Suppressor macrophage treated with lipopolysaccharide for 1 hour (primary cell): ENCODE measurements at places on chromosomes 12 and 14.

- no peak for DNase-seq
Measured at GRCh38 chr14:92481386-92481785, 32.2 kb upstream of the RIN3 start.

- no peak for DNase-seq
Measured at GRCh38 chr12:107450541-107450940, 235.1 kb upstream of the PWP1 start.

DNA sequence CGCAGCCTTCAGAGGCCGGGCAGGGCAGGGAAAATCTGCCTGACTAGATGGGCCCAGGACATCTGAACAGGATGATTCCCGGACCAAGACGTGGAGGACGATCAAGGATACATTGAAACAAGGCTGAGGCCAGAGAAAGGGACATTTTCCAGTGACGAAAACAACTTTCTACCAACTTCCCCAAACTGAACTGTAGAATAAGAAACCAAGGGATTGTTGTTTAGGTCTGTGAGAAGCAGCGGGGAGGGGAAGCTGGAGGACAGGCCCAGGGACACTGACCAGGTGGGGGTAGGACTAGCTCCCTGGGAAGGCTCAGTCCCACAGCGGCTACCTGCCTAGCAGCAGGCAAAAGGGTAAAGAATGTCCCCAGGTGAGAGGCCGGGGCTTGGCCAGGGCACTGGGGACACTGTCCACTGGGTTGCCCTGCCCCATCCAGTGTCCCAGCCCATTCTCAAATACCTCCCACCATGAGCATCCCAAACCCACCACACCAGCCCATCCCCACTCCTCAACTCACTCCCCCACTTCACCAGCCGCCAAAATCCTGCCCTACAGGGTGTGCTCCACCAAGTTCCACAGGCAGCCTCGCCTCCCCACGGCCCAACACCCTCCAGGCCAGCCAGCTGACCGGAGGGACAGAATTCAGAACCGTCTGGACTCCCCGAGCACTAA lies 995 bp downstream of the TNFRSF1A start:
- DNase-seq: peak; percentile 79

GRCh38 chr12:83158613-83159207 lies 472.0 kb downstream of the TMTC2 start:
- DNase-seq: no peak

DNA sequence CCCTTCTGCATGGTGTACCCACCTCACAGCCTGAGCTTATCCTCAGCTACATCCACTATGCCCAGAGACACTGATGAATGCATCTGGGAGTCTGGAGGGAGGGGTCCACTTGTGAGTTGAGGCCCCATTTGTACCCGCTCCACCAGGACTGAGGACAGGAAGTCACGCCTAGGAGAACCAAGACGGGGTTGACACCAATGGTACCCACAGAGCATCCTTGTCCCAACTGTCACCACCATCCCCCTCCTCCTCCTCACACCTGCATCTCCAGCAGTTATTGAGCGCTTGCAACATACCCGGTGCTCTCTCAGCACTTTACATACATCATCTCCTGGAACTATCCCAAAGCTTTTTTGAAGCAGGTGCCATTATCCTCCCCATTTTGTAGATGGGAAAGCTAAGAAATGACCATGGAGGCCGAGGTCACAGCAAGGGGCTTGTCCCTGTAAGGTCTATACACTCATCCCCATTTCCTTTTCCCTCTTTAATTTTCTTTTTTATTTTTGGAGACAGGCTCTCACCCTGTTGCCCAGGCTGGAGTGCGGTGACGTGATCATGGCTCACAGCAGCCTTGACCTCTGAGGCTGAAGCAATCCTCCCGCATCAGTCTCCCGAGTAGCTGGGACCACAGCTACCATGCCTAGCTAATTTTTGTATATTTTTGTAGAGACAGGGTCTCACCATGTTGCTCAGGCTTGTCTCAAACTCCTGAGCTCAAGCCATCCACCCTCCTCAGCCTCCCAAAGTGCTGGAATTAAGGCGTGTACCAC lies 31.7 kb downstream of the DGLUCY start:
- DNase-seq: no peak

GRCh38 chr12:108806346-108806745 lies 51.0 kb downstream of the SSH1 start:
- DNase-seq: no peak

DNA sequence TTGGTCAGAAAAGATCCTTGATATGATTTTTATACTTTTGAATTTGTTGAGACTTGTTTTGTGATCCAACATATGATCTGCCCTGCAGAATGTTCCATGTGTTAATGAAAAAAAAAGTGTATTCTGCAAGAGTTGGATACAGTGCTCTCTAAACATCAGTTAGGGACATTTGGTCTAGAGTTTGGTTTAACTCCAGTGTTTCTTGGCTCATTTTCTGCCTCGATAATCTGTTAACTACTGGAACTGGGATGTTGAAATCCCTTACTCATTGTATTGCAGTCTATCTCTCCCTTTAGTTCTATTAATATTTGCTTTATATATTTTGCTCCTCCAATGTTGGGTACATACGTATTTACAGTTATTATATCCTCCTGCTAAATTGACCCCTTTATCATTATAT lies 18.3 kb upstream of the TXNRD1 start:
- DNase-seq: no peak

GRCh38 chr12:68403711-68404110 lies 71.5 kb upstream of the MDM1 start:
- DNase-seq: no peak

GRCh38 chr12:89636052-89636775 lies 72.4 kb downstream of the ATP2B1 start:
- DNase-seq: no peak

- DNase-seq: no peak
Measured at GRCh38 chr14:36176524-36176923, at the start of gene PTCSC3. PTCSC3 (minus strand) TSS chr14:36176722.

GRCh38 chr12:87140262-87140661 lies 884.1 kb upstream of the MGAT4C start:
- no peak for DNase-seq

DNA sequence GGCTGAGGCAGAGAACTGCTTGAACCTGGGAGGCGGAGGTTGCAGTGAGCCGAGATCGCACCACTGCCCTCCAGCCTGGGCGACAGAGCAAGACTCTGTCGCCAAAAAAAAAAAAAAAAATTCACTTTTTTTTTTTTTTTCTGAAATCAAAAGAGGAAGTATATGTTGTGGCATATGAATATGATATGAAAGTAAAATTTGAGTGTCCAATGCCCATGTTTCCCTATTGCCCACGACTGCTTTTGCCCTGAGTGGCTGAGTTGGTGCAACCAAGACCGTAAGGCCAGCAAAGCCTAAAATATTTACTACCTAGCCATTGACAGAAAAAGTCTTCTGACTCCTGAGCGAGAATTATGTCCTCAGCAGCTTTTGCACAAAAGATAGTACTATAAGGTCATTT lies 101.7 kb upstream of the PARP11 start:
- DNase-seq: peak; percentile 50

GRCh38 chr12:113693693-113694092 lies 222.0 kb upstream of the LHX5 start:
- no peak for DNase-seq

- no peak for DNase-seq
Measured at GRCh38 chr14:22249770-22250169, 339.3 kb downstream of the DAD1 start.

DNA sequence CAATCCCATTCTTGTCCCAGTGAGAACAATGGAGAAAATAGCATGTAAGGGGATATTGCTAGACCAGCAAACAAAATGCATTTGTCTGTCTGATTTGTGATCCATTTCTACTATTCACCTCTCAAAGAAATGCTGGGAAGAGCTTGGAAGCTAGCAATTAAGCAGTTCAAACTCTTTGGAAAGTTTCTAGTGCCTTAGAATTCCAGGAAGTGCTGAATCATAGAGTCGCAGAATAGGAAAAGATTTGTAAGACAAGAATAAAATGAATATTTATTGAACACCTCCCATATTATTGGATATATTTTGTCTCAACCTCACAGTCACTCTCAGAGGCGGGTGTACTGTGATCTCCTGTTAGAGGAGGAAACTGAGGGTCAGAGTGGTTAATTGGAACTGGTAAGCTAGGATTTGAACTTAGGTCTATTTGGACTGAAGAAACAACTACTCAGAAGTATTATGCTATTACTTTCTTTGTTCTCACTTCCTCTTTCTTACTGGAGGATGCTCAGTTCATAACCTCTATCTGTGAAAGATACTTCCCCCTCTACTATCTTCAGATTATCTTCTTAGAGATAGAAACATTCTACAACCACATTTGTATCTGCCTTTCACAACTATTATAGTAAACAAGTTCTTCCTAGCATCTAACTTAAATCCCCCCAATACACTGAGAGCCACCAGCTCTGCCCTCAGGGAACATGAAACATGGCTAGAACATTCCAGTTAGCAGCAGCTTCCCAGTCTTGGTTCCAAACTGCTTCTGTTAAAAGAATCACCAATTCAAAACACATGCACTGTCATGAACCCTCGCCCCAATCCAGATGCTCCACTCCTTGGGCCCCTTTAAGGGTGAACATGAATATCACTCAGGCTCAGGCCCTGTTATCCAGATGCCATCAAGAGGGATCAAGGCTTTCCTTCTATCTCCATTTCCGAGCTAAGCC lies 64.2 kb downstream of the DRAM1 start:
- DNase-seq: peak; percentile 26

DNA sequence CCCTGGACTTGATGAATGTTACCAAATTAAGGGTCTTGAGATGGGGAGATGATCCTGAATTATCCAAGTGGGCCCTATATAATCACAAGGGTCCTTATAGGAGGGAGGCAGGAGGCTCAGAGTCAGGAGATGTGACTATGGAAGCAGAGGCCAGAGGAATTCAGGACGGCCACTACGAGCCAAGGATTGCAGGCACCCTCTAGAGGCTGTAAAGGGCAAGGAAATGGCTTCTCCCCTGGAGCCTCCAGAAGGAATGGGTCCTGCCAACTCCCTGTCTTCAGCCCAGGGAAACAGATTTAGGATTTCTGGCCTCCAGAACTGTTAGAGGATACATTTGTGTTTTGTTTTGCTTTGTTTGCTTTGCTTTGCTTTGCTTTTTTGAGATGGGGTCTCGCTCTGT lies 8.8 kb downstream of the BDKRB1 start:
- DNase-seq: no peak

DNA sequence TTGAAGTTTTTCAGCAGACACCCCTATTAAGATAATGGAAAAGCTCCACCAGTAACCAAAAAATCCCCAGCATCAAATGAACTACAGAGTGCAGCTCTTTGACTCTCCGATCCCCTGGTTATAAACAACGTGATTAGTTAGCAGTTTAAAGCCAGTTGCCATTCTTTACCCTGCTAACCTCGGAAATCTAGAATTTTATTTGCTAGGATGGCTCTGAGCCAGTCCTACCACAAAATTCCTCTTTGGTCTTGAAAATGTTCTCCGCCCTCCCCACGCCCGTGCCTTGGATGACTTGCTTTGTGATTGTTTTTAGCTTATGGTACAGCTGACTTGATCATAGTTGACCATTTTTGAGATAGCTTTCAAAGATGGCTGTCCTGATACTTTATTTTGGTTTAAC lies 1.2 kb downstream of the KLHDC2 start:
- peak; percentile 3 for DNase-seq

DNA sequence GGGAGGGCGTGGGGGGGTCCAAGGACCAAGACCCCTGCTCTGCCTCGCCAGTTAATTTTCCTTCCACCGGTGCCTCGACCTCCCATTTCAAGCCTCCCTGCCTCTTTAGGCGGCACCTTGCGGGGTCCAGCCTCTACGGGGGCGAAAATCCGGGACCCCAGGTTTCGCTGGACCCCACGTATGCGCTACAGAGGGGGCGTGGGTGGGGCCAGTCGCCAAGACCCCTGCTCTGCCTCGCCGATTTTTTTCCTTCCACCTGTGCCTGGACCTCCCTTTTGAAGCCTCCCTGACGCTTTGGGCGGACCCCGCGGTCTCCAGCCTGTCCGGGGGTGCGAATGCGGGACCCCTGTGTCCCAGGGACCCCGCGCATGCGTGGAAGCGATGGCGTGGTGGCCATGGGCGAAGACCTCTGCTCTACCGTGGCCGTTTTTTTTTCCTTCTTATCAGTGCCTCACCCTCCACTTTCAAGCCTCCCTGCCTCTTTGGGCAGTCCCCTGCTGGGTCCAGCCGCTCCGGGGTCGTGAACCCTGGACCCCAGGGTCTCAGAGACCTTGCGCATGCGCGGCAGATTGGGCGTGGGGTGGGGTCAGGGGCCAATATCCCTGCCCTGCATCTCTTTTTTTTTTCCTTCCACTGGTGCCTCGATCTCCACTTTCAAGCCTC lies 324.2 kb downstream of the ALG10 start:
- DNase-seq: no peak

- no peak for DNase-seq
Measured at GRCh38 chr12:1220127-1221092, 229.4 kb downstream of the ERC1 start.

DNA sequence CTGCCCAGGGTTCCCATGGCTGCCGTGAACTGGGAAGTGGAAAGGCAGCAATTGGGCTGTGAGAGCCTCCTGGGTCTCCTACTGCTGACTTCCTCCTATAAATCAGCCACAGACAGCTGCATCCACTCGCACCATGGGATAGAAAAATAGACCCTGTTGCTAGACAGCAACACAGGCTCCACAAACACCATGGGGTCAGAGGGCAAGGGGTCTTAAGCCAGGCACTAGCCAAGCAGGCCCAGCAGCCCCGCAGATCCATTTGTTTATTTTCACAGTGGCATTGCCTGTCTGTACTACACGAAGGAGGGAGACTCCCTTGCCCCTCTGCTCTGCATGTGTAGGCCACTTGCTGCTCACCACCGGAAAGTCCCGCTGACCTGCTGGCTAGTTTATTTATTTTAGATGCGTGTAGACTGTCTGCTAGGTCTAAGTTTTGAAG lies 139.8 kb downstream of the DACT1 start:
- DNase-seq: no peak

GRCh38 chr12:127803545-127803944 lies 463.4 kb upstream of the TMEM132C start:
- no peak for DNase-seq

GRCh38 chr12:12918781-12919389 lies 27.5 kb downstream of the GPRC5A start:
- no peak for DNase-seq

- no peak for DNase-seq
Measured at GRCh38 chr12:39956725-39957124, 149.2 kb downstream of the SLC2A13 start.

DNA sequence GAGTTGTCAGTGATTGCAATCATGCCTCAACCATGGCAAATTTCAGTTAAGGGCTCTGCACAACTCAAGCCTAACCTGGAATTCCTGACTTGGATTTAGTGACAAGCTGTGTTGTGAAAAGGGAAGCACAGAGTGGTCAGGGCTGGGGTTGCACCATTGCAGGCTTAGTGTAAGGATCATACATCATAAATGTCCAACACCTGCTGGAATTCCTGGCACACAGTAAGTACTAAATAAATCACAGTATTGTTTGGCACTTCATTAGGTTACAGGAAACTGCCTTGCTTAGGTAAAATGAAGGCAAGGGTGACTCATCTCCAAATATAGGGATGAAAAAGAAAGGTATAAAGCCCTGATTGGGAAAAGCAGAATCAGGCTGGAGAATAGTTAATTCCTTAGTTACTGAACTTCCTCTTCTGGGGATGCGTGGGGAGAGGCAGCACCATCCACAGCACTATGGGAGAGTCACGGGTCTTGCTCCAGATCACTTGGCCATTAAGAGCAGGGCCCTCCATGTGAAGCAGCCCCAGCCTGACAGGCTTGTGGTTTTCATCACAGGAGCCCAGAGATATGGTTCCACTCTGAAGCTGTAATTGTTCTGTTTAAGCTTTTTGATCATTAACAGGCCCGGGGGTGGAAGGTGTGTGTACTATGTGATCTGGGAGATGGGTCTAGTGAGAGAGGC lies 39.7 kb downstream of the SLC8A3 start:
- DNase-seq: peak; percentile 57
